GM04503 (cell line): ENCODE measurements at places on chromosomes 16 and 17.

- DNase-seq, result no peak
Measured at GRCh38 chr17:14042411-14042810, 26.9 kb upstream of the COX10 start.

- no peak for DNase-seq
Measured at GRCh38 chr16:81505011-81505661, 60.5 kb downstream of the CMIP start.

DNA sequence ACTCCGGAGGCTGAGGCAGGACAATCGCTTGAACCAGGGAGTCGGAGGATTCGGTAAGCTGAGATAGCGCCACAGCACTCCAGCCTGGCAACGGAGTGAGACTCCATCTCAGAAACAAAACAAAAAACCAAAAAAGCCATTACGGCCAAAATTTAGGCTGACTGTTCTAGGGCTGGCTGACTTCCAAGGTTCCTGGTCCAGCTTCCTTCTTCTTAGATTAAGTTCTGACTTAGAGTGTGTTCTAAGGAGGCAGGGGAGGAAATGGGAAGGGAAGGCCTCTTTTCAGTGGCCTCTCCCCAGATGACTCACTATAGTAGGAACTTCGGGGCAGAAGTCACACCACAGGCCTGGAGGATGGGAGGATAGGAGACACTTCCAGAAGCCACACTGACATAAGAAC is 27.7 kb upstream of the CLEC18B start:
- peak; percentile 89 for DNase-seq

GRCh38 chr16:4384509-4384942 is 12.9 kb downstream of the VASN start:
- no peak for DNase-seq

DNA sequence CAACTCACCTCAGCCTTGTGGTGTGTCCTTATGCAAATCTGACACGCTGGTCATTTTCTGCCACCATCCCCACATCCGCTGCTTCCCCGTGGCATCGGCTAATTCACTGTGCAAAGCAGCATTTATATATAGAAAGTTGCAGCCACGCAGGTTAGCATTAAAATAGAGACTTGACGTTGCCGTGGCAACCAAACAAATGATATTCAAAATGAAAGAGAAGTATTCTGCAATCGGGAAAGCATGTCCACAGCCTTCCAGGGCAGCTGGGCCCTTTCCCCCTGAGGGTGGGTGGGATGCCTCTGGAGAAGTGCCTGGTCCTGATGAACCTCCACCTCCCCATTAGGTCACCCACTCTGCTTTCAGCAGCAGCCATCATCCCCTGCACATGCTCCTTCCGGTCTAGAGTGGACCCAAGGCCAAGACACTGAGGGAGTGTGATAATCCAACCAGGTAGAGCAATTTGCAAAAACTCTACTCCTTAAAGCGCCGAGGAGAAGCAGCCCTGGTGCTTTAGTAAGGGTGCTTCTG is 138.7 kb downstream of the GAS7 start:
- DNase-seq, result no peak

DNA sequence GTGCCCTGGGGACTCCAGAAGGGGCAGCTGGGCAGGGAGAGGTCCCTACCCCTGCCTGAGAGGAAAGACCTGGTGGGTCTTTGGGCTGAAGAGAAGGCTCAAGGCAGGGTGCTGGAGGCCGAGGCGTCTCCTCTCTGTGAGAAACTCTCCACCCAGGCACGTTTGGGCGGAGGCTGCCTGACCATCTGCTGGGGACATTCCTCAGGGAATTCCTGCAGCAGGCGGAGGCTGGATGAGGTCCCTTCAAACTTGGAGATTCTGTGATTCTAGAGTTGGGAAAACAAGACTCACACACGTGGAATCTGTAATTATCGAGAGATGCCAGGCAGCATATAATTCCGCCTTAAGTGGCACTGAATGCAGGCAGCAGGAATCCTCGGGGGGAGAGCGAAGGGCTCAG is 21.1 kb upstream of the PHF12 start:
- no peak for DNase-seq

DNA sequence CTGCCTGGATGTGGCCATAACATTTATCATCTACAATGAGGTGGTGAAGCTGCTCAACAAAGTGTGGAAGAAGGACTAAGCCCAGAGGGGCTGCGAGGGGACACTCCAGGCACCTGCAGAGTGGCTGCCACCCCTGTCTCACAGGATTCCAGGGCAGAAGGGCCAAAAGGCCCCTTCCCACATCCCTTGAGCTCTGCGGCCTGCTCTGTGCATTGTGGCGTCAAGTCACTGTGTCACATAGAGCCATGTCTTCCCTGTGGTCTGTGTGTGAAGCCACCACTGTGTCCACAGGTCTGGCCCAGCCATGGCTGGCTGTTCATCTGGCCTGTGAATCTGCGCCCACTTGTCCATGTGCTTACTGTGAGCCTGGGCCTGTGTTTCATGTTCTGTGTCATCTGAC is 1714.6 kb downstream of the TP53TG3F start:
- DNase-seq, result no peak
